ENCODE measurements at places on chromosomes 3 and 15.

DNA sequence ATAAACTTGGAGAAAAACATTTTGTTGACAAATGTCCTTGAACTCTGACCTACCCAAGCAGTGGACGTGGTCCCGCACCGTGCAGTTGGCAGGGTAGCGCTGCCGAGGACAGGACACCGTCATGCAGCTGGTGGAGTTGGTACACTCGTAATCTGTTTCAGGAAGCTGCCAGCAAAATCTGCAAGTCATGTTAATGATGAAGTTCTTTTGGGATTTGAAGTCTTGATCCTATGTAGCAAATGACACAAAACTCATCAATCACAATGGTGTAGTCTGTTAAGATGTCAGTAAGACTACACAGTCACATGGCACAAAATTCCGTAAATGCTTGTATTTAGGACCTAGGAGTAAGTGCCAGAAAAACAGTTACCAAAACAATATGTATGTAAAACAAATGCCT, 5.5 kb downstream of the TM2D3 start:
- DNase-seq: no peak

DNA sequence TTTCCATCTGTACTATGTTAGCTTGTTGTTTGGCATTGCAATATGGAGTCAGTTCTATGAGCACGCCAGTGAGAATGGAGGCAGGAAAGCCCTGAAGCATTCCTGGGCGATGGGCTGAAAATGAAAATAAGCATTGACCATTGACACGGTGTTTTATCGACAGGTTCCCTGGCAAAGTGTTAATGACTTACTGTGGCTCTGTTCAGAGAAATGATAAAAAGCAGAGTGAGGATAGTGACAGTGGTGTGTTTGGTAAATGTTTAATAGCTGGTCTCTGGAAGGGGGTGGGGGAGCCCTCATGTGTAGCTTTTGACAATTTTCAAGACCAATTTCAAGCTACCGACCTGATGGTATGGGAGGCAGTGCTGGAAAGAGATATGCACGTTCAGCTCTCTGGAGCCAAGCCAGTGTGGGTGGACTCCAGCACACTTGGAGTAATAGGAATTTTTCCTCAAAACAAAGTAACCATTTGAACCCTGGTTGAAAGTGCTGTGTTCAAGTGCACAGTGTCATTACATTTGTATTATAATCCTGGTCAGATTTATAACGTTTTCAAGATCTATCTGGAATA, 341.7 kb upstream of the ROBO2 start:
- DNase-seq: no peak

- no peak for DNase-seq
These were observed 48.9 kb upstream of the ZDHHC23 start for GRCh38 chr3:113898892-113899291.

DNA sequence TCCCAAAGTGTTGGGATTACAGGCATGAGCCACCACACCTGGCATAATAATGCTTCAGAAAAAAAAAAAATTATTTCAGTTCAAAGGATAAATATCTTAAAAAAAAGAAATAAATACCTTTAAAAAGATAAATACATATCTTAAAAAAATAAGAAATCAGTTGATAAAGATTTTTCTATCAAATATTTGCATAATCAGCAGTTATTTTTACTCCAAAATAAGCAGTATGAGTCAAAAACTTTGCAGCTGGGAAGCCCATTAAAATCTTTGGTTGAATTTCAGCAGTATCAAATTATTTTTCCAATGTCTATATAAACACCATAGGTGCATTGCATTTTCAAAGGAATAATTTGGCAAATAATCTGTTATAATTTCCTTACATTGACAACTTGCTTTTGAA, 202.5 kb downstream of the KBTBD8 start:
- no peak for DNase-seq

- DNase-seq: no peak
These were observed 136.1 kb upstream of the UBE2E1 start for GRCh38 chr3:23669541-23670255.

GRCh38 chr15:52261498-52262242, 33.9 kb downstream of the MYO5C start:
- peak; percentile 85 for DNase-seq

DNA sequence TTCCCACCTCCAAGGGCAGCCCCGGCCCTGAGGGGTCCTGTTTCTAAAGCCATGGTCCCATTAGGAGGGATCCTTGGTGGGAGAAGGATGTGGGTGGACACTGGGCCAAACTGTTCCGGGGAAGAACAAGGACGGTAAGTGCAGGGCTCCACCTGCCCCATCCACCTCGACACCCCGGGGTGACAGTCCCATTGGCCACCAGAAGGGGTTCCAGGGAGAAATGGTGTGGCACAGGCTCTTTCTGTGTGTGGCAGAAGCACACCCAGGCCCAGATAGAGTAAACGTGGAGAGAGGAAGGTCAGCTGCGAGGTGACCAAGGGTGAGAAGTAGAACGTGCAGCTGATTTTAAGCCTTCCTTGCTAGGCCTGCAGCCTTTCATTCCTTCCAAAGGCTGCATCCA, 12.0 kb downstream of the TKT start:
- DNase-seq: no peak

DNA sequence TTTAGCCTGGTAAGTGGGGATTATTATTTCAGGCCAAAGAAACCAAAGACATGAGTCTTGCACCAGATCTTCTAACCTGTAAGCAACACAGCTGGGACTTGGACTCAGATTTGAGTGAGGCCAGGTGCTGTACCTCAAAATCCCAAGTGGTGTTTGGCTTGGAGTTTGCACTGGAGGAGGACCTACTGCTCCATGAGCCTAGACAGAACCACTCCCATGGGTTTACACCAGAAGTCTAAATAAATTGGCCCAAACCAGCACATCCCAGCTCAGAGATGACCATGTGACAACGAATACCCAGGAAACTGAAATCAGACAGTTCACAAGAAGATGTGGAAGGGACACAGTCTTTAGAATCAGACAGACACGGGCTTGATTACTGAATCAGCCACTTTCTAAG, 47.5 kb downstream of the MINAR1 start:
- no peak for DNase-seq

GRCh38 chr3:11803977-11804892, 42.5 kb downstream of the TAMM41 start:
- DNase-seq: peak; percentile 24

DNA sequence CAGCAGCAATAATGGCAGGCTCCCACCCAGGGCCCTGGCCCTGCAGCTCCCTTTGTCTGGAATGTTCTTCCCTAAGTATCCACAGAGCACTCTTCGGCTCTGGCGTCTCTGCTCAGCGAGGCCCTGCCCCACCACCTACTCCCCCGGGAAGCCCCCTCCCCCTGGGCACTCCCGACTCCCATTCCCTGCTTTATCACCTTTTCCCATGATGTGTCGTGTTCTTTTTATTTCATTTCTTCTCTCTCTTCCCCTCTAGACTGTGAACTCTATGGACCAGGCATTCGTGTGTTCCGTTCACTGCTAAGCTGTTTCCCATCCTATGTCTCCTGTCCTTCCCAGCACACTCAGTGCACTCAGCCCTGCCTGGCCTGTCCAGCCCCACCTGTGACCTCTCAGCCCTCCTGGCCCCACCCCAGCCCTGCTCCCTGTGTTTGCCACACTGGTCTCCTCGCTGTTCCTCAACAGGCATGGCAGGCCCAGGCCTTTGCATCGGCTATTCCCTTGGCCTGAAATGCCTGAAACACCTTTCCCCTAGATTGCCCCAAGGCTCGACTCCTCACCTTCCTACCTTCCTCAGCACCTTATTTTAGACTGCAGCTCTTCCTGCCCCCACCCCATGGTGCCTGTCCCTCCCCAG, 107.4 kb downstream of the TPRA1 start:
- DNase-seq: peak; percentile 55

DNA sequence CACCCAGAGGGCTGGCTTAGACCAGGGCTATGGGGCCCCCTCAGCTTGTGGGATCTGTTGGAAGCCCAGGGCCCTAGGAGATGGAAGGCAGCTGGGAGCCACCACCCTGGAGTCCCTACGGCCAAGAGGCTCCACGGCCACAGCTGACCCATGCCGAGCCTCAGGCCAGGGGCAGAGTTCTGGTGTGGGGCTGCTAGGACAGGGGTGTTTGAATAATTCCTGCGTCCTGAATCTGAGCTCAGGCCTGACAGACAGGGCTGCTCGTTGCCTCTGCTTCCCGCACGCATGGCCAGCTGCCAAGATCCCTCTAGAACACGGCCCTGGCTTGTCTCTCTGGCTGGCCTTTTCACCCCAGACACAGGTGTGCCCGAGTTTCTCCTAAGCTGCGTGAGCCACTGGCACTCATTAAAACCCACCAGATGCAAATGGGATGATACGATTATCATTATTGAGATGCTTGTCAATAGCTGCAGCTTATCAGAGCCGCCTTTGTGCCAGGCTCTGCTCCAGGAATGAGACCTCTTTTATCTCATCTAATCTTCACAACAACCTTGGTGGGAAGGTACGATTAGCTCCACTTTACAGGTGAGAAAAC, 70.2 kb downstream of the EFCAB12 start:
- DNase-seq: no peak

DNA sequence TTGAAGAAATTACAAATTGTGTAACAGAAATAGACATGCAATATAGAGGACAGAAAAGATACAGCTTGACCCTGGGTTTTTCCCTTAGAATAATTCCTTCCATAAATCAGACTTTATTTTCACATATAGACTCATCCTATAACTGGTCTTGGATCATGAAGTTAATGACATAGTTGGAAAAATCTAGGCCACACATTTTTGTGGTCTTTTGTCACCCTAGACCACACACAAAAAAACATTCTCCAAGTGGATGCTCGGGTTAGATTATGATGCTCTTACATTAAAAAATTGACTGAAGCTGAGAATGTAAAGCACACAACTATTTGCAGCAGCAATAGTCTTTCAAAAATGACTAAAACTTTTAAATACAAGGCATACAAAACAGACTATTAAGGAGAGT, 7.5 kb upstream of the PLA2G4D start:
- DNase-seq: no peak

GRCh38 chr15:72861354-72861910, 77.9 kb upstream of the ADPGK start:
- no peak for DNase-seq

DNA sequence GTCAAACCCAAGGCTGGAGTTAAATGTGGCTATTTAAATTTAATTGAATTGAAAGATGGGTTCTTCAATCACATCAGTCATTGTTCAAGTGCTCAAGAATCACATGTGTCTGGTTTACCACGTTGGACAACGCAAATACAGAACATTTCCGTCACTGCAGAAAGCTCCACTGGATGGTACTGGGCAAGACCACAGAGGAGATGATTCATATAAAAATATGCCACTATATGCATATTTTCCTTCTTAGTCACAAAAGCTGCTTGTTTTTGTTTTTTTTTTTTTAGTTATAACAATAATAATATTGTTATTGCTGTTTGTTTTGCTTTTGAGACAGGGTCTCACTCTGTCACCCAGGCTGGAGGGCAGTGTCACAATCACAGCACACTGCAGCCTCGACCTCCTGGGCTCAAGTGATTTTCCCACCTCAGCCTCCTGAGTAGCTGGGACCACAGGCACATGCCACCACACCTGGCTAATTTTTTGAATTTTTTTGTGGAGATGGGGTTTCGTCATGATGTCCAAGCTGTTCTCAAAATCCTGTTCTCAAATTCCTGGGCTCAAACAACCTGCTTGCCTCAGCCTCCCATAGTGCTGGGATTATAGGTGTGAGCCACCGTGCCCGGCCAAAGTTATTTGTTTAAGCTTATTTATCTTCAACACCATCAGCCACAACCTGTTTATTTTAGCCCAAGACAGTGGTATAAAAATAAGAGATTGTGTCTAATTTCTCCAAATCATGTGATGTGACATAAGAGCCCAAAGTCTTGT, 19.4 kb downstream of the RTP3 start:
- no peak for DNase-seq

- no peak for DNase-seq
These were observed 27.9 kb upstream of the SCN10A start for GRCh38 chr3:38843898-38844297.

- DNase-seq: no peak
These were observed 1.5 kb upstream of the CLK3 start for GRCh38 chr15:74613953-74614743.

DNA sequence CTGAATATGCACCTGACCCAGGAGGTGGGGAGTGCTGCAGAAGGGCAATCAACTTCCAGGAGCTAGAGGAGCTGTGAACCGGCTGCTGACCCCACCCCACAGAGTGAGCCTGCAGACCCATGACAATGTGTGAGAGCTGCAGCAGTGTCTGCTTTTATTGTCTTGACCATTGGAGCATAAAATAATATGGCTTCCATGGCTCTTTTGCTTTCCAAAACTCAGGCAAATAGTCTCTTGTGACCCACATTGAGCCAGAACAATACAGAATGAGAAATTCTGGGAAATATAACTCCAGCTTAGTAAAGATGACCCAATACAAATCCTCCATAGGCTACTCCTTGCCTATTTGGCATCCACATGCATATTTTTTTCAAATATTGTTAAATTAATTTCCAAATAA, 309.6 kb downstream of the PYDC2 start:
- no peak for DNase-seq

GRCh38 chr15:26421065-26421464, 351.8 kb downstream of the GABRB3 start:
- no peak for DNase-seq

DNA sequence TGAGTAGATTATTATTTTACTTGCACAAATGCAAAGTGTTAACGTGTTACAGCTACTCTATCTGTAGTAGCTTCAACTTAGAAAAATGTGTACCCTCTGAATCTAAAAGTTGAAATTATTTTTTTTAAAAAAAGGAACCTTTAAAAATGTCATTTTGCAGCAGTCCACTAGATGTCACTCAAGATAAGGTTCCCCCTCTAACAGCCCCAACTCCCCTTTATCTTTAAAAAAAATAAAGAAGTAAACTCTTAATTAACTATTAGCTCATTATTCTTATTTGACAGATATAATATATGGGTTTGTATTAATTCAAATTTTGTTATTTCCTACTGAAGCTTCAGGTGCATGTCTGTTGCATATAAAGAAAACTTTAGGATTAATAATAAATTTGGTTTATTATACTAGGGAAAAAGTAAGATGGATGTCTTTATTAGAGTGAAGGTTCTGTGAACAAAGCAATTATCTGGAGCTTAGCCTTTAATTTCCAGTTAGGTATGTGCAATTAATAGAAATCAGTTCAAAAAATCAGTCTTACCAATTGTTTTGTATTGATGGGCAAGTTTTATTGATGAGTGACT, 288.5 kb downstream of the VGLL3 start:
- no peak for DNase-seq

- no peak for DNase-seq
These were observed 485.2 kb downstream of the ROBO2 start for GRCh38 chr3:77524946-77525682.

DNA sequence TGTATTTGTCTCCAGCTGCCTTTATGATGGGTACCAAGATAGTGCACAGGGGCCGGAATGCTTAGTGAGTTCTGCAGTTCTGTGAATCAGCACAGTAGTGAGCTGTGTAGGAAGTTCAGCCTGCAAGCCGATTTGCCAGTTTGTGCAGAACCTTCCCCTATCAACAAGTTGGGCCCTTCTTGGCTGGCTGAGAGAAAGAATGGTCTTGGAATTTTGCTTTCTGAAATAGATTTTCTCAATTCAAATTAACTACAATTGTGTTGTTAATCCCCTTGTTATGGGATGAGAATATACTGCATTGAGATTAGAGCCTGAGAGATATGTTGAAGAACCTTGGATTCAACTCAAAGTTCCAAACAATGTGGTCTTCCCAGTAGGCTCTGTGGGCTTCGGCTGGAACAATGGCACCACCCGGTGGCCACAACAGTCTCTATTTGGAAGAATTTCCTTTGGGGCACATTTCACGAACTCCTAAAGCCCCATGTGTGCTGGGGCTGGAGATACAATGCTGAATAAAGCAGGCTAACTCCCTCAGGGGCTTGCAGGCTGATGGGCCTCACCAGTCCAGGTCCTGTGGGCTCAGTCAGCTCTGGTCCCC, 59.1 kb downstream of the TRIM42 start:
- DNase-seq: no peak

Measured in tibial artery (tissue), 4 donors.